ENCODE measurements at places on chromosomes 5 and 9.

- no peak for DNase-seq
Observed at GRCh38 chr9:94741866-94742265, 15.4 kb downstream of the AOPEP start.

- no peak for DNase-seq
Observed at GRCh38 chr5:172841-173251, 18.4 kb upstream of the LRRC14B start.

- DNase-seq, result no peak
Observed at GRCh38 chr5:148778882-148779281, 47.5 kb upstream of the ADRB2 start.

GRCh38 chr5:76718381-76718832, 2.5 kb downstream of the F2R start:
- no peak for DNase-seq

DNA sequence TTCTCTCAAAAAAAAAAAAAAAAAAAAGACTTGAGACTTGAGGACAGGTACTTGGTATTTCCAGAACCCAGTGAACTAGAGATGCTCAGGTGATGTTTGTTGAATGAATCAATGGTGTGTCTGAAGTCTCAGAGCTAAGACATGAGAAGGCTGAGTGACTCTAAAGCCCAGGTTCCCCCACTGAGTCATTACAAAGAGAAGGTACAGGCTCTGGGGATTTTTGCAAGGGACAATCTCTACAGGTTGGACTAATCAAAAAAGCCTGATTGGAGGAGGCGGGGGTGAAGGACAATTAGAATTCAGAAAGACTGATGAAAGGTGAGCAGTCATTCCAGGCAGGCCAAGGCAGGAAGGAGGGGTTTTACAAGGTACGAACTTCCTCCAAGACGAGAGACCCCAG, 8.2 kb upstream of the FABP6 start:
- DNase-seq, result no peak

GRCh38 chr9:127796225-127796813, 6.4 kb upstream of the FPGS start:
- no peak for DNase-seq

DNA sequence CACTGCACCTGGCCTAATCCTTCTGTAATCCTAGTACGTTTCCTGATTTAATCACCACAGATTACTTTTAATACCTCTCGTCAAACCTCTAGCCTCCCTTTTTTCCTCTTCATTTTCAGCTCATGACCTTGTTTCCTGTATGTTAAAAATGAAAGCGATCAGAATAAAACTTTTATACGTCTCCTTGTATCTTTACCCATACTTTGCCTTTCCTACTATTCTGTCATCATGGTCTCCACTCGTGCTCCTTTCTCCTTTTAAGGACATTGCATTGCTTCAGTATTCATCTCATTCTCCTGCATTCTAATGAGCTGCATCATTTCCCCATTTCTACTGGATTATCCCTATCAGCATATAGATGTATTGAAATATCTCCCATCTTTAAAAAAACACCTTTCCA, 8.5 kb downstream of the CDC42SE2 start:
- no peak for DNase-seq

GRCh38 chr5:138223532-138223931, 10.4 kb upstream of the CDC23 start:
- DNase-seq, result no peak

- no peak for DNase-seq
Observed at GRCh38 chr5:3051400-3051799, 299.9 kb upstream of the IRX2 start.

GRCh38 chr9:97366476-97366875, 45.4 kb upstream of the TDRD7 start:
- no peak for DNase-seq

- DNase-seq, result no peak
Observed at GRCh38 chr9:100170556-100170955, 71.5 kb downstream of the INVS start.

DNA sequence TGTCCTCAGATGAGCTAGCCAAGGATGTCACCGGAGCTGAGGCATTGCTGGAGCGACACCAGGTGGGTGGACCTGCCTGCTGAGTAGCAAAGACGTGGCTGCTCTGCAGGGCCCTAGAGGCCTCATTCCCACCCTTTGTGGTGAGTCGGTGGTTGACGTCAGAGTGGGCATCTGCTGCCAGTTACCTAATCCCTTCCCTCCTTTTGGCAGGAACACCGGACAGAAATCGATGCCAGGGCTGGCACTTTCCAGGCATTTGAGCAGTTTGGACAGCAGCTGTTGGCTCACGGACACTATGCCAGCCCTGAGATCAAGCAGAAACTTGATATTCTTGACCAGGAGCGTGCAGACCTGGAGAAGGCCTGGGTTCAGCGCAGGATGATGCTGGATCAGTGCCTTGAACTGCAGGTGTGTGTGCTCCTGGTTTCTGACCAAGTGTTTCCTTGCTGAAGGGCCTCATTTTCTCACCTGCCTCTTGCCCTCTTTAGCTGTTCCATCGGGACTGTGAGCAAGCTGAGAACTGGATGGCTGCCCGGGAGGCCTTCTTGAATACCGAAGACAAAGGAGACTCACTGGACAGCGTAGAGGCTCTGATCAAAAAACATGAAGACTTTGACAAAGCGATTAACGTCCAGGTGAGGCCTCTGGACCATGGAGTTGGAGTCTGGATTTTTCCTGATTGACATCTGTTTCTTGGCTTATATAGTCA, 48.9 kb downstream of the DYNC2I2 start:
- no peak for DNase-seq

DNA sequence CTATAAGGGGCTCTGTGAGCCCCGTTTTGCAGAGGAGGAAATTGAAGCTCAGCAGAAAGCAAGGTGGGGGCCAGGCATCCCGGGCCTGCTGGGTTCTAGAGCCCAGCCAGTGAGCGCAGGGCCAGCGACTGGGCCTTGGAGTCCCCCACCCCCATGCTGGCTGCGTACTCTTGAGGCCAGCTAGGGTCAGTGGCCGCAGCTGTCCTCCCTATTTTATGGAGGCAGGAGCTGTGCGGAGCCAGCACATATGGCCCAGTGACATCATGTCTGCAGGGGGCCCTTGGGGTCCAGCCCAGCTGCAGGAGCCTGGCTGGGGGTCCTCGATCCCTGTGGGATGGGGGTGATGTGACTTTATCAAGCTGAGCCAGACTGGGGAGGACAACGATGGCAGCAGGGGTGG, 71.3 kb downstream of the HMCN2 start:
- DNase-seq, result no peak

DNA sequence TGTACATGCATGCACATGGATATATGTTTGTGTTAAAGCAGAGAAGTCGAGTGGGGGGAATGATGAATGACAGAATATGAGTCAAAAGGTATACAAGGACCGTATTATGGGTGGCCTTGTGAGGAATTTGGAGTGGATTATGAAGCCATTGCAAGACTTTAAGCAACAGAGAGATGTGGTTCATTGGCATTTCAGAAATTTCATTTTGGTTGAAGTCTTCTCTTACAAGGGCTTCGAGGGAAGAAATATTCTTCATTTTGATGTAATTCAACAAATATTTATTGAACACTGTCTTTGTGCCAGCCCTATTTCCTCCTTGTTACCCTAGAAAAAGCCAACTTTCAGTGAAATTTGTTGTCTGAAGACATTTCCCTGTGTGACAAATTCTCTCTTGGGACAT, 83.9 kb upstream of the SLCO6A1 start:
- DNase-seq, result no peak

DNA sequence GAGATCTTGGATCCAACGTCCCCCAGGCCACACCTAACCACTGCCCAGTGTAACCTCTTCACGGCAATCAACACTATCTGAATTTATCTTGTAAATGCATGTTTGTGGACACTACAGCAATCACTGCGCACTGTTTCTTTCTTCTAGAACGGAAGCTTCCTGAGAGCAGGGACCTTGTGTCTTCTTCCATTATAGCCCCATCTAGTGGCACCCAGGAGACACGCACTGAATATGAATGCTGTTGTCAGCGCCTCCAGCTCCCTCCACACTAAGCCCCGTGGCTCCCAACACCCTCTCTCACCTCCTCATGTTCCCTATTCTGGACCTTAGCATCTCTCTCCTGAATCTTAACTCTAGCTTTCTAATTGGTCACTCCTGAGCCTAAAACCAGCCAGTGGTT, 72.7 kb downstream of the SMIM23 start:
- DNase-seq, result no peak

DNA sequence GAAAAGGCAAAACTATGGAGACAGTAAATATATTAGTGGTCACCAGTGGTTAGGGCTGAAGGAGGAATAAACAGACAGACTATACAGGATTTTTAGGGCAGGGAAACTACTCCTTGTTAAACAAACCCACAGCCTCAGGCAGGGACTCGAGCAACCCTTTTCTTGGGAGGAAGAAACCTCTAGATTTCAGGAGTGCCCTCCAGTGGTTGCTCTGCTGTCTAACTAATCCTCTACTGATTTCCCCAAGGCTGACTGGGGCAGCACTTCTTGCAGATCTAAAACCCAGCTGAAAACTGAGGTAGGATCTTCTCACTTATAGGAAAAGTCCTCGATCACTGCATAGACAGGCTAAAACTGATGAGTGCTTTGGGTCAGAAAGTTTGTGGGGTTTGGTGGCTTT, 176.8 kb downstream of the ISOC1 start:
- DNase-seq, result no peak

GRCh38 chr5:141322261-141322660, 1.7 kb upstream of the TAF7 start:
- no peak for DNase-seq

DNA sequence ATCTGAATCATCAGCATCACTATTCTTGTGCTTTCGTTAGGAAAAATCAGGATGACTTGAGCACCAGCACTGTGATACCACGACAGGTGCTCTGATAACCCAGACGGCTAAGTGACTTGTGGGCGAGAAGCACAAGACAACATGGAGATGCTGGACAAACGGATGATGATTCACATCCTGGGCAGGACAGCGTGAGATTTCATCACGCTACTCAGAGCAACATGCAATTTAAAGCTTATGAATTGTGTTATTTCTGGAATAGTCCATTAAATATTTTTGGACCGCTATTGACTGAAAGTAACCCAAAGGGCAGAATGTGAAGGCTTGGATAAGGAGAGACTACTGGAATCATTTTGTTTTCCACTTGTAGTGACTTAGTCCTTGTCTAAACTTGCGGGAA, 114.8 kb upstream of the DAPK1 start:
- no peak for DNase-seq

DNA sequence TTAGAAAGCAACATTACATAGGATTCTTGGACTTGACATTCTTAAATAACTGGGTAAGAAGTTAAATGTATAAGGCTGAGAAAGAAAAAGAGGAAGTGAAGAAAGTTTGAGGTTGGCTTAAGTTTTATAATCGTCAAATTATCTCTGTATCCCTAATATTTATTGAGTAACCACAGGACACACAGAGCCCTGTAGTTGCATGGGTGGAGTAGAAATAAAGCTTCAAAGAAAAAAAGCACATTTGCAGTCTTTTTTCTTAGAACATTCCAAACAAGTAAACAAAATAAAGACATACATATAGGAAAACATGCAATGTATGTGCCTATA, 137.0 kb downstream of the CCDC192 start:
- no peak for DNase-seq

GRCh38 chr9:135468854-135469521, 10.6 kb upstream of the PPP1R26 start:
- no peak for DNase-seq

DNA sequence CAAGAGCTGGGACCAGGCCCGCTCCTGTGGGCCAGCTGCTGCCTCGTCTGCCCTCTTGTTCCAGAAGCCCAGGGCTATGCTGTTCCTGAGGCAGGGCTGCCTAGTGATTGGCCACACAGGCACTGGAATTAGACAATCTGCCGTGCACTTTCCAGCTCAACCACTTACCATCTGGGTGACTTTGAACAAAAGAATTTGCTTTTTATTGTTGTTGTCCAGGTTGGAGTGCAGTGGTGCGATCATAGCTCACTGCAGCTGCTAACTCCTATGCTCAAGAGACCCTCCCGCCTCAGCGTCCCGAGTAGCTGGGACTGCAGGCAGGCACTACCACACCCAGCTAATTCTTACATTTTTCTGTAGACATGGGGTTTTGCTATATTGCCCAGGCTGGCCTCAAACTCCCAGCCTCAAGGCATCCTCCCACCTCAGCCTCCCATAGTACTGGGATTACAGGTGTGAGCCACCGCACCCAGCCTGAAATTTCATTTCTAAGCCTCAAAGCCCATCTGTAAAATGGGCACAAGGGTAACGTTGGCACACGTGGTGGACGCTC, 1.2 kb upstream of the NEK6 start:
- DNase-seq, result no peak

DNA sequence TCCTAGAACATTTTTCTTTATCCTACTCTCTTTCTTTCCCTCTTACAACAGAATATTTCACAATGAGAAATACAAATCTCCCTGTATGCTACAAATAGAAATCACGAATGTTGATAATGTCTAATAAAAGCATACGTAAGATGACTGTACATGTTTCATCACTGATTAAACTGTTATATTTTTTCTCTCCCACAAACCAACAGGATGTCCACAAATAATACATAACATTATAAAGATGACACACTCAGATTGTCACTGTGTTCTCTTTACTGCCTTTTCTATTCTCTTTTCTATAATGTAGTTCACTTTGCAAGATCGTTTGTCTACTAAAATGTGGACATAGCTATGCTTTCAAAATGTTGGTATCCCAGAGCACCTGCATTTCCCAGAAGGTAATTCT, 90.7 kb upstream of the PARP8 start:
- no peak for DNase-seq

- DNase-seq, result no peak
Observed at GRCh38 chr5:138385660-138386059, 33.2 kb downstream of the KDM3B start.

DNA sequence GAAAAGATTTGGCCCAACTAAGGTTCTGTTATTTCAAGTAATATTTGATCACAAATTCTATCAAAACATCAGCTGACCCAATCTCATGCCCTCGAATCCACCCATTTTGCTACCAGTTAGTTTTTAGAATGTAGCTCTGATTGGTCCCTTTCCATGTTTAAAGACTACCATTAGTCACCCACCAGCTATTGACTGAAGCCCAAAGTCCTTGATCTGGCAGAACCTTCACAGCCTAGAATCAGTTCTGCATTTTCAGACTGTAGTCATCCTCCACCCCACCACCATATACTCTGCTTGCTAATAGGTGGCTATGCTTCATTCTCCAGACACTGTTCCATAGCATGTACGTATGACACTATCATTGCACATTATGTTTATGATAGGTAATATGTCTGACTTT, 182.2 kb upstream of the TARS1 start:
- no peak for DNase-seq

DNA sequence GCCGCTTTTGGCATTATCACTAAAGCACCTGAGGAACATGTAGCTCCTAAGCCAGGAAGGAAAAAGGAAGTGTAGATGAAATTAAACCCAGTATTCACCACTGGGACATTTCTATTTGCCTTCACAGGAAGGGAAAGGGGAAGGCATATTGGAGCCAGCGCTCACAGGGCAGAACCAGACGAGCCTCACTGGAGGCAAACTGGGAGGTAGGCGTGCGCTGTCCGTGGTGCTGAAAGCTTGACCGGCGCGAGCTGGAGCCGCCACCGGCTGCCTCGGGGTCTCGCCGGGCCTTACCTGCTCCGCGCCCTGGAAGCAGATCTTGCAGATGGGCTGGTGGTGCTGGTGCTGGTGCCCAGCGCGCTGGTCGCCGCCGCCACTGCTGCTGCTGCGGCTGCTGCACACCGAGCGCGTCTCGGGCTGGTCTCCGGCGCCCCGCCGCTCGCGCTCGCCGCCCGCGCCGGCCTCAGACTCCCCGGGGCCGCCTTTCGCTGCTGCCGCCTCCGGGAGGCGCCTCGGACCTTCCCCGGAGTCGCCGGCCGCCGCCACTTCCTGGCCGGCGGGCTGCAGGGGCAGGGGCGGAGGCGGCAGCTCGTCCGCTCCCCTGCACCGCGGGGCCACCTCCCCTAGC, 732 bp downstream of the MARCHF11 start:
- no peak for DNase-seq
